ENCODE measurements at places on chromosomes 1 and 21.
A peak's percentile ranks its signal among the peaks of the same experiment; 100 is the strongest.

DNA sequence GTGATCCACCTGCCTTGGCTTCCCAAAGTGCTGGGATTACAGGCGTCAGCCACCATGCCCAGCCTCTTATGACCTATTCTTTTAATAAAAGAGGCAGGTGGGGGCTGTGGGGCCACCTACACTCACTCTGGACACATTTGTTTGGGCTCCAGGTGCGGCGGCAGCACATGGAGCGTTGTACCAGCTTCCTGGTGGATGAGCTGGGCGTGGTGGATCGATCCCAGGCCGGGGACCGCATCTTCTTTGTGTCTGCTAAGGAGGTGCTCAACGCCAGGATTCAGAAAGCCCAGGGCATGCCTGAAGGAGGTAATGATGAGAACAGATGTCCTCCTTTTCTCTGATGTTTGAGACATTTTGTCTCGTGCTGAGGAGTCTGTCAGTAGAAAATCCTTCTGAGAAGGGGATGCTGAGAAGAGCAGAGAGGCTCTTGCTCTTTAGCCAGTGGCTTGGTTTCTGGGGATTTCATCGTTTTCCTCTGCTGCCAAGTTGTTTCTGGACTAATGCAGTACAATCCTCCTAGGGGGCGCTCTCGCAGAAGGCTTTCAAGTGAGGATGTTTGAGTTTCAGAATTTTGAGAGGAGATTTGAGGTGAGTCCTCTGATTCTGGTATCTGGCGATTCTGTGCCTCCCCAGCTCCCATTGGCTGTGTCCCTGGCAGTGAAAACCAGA, 17.9 kb upstream of the MIIP start:
- peak; percentile 34 for DNase-seq

DNA sequence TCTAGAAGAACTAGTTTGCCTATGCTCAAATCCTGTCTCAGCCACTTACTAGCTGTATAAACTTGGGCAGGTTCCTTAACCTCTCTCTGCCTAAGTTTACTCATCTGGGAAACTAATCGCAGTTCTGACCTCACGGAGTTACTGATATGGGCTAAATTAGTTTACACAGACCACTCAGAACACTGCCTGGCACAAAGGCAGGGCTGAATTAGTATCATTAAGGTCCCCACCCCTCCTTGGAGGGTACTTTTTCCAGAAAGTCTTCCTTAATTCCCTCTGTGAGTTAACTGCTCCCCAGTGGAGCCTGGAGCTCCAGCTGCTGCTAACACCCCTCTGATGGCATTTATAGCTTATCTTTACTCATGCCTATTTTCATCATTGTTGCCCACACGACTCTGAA, 40.3 kb downstream of the SSBP3 start:
- no peak for DNase-seq

DNA sequence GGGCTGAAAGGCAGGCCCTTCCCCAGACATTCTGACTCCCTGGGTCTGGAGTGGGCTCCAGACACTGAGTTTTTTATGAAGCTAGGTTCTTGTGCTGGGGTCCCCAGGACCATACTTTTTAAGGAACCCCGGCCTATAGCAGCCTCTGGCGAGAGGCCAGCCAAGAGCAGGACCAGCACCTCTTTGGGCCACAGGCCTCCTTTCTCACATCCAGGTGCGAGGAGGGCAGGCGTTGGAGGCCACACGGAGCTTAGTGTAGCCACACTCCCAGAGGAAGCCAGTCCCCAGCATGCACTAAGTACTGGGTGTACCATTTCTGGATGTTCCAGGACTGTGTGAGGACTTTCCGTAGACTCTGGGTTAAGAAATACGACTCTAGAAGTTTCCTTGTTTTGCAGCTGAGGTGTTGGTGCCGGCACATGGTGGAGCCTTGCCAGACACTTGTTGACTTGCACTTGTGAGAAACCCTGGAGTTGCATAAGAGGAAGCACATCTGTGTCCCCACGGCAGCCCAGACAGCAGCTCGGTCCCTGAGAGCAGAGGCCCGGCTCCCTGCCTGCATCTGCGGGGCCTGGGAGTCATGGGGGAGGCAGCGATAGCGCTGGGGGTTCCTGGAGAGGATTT, 122.2 kb upstream of the VAMP3 start:
- no peak for DNase-seq

DNA sequence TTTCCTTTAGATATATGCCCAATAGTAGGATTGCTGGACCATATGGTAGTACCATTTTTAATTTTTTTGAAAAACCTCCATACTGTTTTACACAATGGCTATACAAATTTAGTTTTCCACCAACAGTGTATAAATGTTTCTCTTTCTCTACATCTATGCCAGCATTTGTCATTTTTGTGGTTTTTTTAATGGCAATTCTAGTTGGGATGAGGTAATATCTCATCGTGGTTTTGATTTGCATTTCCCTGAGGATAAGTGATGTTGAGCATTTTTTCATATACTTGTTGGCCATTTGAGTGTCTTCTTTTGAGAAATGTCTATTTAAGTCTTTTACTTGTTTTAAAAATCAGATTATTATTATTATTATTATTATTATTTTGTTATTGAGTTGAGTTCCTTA, 35.5 kb downstream of the PLA2G4A start:
- DNase-seq: no peak

DNA sequence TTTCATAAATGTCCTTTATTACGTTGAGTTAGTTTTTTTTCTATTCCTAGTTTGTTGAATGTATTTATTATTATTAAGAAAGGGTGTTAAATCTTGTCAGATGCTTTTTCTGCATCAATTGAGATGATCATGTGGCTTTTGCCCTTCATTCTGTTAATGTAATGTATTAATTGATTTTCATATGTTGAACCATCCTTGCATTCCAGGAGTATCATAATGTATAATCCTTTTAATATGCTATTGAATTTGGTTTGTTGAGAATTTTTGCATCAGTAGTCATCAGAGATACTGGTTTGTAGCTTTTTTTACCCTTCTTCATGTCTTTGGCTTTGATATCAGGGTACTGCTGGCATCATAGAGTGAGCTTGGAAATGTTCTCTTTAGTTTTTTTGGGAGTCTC, 100.0 kb downstream of the POFUT2 start:
- DNase-seq: no peak

DNA sequence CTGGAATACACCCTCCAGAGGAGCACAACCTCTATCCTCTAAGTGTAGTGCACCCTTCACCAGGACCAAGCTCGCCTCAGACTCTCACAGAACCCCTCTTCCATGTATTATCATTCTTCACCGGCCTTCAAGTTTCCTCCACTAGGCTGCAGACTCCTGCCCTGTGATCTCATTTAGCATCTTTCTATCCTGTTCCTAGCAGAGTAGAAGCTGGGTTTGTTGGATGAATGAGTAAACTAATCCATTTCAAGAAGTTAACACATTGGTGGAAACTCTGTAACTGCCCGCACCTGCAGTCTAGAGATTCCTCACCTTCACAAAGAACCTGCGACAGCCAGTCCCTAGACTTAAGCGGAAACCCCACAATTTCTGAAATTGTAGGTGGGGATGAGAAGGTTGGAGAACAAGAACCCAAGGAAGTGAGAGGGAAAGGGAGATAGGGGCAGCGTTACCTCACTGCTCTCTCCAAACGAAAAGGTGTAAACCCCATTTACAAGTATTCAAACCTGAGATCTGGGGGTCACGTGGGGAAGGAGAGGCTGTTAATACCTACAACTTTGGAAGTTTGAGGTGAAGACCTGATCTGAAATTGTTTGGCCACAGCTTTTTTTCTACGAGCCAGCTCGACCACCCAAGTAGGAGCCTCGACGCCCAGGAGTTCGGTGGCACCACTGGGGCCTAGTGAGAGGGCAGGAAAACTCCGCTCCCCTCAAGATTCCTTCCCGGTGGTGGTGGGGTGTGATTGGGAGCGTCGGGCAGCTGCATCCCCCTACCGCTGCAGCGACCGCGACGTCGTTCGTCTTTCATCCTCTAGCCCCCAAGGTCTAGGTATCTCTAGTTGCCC, 1.2 kb downstream of the PTPN14 start:
- DNase-seq: no peak

DNA sequence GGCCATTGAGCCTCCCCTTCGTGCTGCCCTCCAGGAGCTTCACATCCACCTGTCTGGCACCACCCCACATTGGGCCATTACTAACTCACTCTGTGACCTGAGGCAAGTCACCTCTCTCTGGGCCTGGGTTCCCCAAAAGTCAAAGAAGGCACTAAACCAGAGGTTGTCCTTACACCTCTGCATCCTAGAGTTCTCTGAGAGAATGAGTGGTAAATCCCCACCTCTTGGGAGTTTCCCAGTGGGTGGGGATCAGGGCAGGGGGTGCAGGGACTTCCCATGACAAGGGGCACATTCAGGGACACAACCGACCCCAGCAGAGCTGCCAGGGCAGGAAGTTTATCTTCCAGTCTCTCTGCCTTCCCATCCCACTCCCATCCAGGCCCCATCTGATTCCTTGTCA, 99.7 kb downstream of the EPHB2 start:
- DNase-seq: no peak

- no peak for DNase-seq
Measured at GRCh38 chr1:245875581-245876261, 631.4 kb downstream of the SMYD3 start.

- DNase-seq: no peak
Measured at GRCh38 chr1:147486876-147487656, 54.2 kb upstream of the BCL9 start.

GRCh38 chr1:157753611-157754010, 23.3 kb downstream of the FCRL2 start:
- DNase-seq: no peak

- no peak for DNase-seq
Measured at GRCh38 chr1:198449261-198449660, 91.2 kb downstream of the ATP6V1G3 start.

DNA sequence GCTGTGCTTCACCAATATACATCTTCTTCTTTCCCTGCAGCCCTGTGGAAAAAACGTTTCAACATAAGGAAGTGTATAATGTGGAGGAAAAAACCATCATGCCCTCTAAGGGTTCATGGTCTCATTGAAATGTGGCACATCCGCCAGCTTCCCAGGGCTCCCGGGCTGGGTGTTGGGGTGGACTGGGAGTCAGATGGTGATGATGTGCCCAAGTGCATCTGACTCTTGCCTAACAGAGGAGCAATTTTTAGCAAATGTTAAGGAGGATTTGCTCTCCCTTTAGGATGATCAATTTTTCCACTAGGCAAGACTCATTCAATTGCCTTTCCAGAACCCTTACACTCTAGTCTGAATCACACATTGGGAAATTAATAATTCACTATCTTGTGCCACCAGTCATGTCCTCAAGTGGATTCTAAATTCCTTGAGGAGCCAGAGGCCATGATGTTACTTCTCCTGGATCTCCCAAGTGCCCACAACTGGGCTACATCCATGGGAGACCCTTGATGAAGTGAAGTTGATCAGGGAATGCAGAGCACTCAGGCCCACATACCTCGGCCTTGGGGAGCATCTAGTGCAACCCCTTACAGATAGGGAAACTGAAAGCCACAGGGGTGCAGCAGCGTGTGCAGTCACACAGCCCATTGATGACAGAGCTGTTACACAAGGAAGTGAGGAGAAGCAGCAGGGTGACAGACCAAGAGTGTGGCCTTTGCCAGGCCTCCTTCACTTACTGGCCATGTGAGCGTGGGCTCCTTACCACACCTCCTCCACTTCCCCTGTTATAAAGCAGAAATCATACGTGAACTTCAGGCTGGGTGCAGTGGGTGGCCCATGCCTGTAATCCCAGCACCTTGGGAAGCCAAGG, 100.0 kb upstream of the SLC44A3 start:
- peak; percentile 22 for DNase-seq

- peak; percentile 79 for DNase-seq
Measured at GRCh38 chr1:28199328-28200233, 23.1 kb upstream of the PTAFR start.

DNA sequence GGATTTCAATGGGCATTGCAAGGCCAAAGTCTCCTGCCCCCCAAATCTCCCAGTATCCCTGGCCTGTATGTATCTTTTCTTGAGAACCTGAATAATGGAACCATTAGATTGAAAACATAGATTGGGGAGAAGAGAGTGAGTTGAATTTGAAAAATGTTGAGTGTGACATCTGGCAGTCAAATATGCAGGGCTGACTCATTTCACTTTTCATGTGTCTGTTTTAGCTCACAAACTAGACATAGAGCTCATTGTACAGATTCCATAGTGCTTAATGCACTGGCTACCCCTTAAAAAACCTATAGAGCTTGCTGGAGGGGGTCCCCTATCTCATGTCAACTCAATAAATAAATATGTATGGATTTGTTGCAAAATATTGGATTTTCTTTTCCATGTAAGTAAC, 30.8 kb downstream of the DDR2 start:
- DNase-seq: no peak

DNA sequence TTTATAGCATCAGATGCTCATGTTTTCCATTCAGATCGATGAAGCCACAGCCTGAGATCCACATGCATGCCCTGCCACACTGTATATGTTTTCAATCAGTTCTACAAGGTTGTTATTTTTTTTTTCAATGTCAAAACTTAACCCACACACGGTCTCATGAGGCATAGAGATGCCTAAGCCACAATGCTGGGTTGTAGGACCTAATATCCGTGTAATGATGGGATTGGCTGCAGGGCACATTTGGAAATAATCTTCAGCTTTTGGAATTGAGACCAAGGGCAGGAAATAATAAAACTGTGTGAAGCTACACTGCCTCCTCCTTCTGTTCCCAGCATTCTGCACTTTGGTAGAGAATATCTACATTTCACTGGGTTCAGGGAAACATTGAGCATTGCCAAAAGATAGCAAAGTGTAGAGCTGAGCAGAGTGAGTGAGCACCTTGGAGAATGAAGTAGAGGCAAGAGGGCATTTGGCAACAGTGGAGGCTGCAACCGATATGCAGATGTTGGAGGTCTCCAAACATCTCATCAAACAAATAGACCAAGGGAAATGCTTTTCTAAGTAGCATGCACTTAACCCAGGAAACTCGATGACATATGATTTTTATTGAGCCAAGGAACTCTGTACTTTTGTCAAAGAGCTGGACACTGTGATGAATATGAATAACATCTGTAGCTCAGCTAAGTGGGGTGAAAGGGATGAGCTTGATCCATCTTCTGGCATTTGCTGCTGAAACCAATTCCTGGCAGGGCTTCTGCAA, 176.7 kb downstream of the LYPLAL1 start:
- no peak for DNase-seq

- no peak for DNase-seq
Measured at GRCh38 chr21:42785666-42786427, 93.5 kb downstream of the WDR4 start.

GRCh38 chr1:9845914-9846313, 22.1 kb upstream of the CLSTN1 start:
- DNase-seq: no peak

- DNase-seq: no peak
Measured at GRCh38 chr21:42760361-42760950, 107.0 kb downstream of the PDE9A start.

DNA sequence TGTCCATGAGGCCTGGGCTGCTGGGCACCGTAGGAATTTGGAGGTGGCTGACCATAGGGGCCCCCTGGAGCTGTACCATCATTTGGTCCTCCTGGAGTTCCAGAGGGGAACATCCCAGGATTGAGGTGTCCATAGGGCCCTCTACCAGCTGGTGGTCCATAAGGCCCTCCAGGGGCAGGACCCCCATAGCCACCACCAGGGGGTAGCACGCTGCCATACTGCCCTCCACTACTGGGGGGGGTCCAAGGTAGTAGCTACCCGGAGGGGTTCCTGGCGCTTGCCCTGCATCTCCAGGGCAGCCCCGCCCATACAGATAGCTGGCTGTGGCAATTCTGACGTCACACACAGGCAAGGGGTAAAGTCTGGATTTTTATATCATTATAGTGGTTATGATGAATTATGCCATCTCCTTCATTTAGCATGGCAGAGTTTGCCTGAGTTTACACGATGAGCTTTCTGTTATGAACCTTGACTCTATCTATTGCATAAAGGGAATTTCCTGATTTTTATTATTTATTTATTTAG, 13.2 kb downstream of the MDM4 start:
- DNase-seq: no peak

All from activated T-helper 1 cell treated with anti-CD3 and anti-CD28 coated beads, Interleukin-12 subunit alpha, Interleukin-12 subunit beta, Interleukin-2, Interleukin-4 antibody, amounts not matched to agents 30 ng/mL and 10 ng/mL and 1 ng/mL, durations not matched to agents 14 hours and 24 hours and 36 hours (primary cell).